ENCODE measurements at places on chromosomes 5 and 9.

DNA sequence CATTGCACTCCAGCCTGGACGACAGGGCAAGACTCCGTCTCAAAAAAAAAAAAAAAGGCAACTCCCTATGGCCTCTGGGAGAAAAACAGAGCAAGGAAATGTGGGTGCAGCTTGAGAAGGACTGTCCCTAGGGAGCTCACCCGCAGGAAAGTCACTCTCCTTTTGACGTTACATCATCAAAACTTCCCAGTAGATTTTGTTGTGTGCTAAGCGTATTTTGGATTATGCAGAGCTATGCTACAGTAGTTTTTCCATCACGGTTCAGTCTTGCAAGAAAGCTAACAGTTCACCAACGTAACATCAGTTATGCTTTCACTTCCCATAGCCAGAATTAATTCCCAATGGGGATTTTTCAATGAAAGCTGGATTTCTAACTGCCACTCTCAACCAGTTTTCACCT, 138.8 kb downstream of the HSD17B3 start:
- DNase-seq, result no peak

GRCh38 chr9:126509718-126510117, 104.0 kb upstream of the LMX1B start:
- DNase-seq, result no peak

DNA sequence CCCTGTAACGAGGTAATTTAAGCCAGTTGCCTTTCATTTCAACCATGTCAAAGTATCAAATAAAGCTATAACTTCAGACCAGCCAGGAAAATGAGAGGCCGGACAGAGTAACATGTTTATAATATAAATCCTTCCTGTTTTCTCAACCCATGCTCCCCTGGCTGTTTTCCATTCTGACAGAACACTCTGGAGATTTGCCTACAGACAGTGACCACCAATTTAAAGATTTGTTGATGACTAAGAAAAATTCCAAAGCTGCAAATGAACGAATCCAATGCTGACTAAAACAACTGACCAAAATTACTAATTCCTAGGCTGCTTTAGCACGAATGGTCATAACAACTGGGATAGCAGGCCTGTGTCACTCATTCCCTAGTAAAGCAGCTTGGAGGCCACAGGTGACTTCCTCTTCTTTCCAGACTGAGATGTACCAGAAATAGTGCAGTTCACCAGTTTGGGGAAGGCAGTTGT, 141.4 kb downstream of the AOPEP start:
- peak; percentile 53 for DNase-seq

GRCh38 chr5:136769093-136769492, 403.7 kb upstream of the TRPC7 start:
- DNase-seq, result no peak

- DNase-seq, result peak; percentile 16
These were observed 66.1 kb upstream of the ADRA1B start for GRCh38 chr5:159850160-159850559.

DNA sequence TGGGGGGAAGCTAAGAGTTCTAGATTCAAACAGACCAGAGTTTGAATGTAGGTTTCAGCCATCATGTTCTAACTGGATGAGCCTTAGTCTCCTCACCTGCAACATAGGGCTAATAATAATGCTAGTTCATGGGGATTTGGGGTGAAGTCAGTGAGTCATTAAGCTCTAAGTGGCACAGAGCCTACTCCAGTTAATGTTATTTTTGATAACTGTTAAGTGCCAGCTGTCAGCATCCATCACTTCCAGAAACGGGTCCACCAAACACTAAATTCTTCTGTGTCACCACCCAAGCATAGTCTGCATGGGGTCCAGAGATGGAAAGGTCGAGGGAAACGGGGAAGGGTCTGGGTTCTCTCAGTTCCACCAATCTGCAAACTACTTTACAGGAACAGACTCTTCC, 1.8 kb upstream of the TSC1 start:
- no peak for DNase-seq

GRCh38 chr5:73625944-73626811, at the start of gene ARHGEF28:
ARHGEF28 (plus strand) TSS chr5:73626196; CDS start chr5:73684852, 58,656 bp downstream.
- peak; percentile 73 for DNase-seq

DNA sequence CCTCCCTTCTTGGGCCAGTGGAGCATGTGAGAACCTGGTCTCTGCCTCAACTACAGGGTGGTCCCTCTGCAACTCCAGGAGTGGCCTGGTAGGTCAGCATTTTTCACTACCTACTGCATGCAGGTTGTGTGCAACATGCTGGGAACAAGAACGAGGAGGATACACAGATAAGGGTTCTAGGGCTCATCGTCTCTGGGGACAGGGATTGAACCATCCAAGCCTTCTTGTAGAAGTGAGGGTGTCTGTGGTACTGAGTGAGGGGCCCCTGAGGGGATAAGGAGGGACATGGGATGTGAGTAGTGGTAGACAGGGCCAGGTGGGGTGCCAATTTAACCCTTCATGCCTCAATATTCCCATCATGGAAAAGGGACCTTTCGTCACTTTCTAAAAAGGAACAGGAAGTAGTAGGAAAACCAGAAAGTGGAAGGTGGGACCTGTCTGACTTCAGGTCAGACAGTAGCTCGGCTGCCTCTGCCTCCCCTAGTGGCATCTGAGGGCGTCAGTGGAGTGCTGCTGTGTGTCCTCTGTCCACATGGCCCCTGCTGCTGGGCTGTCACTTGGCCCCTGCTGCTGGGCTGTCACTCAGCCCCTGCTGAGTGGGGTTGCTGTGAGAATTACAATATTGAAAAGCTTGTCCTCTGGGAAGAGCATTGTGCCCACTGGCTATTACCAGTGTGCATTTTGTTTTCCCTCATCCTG, 48.6 kb upstream of the RNU6ATAC start:
- no peak for DNase-seq

- no peak for DNase-seq
These were observed 84.0 kb downstream of the EHMT1 start for GRCh38 chr9:137702615-137703379.

GRCh38 chr5:122252319-122252718, 59.7 kb upstream of the SNCAIP start:
- no peak for DNase-seq

GRCh38 chr9:130874783-130875182, 21.8 kb downstream of the QRFP start:
- DNase-seq, result no peak

GRCh38 chr9:8585036-8585435, 785.5 kb upstream of the DMAC1 start:
- DNase-seq, result no peak

GRCh38 chr9:122777935-122778627, 10.7 kb upstream of the OR5C1 start:
- DNase-seq, result peak; percentile 32

GRCh38 chr9:113352411-113352810, 3.1 kb downstream of the BSPRY start:
- no peak for DNase-seq

DNA sequence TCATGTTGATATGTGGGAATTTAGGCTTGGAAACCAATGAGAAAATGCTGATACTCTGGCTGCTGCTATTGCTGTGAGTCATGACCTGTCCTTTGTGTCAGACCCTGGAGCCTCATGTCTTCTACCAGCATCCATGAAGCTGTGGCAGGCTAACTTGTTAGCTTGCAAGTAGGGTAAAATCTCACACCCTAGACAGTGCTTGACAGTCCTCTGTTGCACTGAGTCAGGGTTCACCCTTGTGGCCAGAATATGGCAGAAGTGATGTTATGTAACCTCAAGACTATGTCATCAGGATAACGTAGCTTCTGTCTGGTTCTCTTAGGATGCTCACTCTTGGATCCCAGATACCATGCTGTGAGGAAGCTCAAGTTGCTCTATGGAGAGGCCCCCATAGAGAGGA, 110.8 kb downstream of the LHX2 start:
- no peak for DNase-seq

- DNase-seq, result no peak
These were observed 89.8 kb downstream of the PCDH1 start for GRCh38 chr5:141788296-141788970.

GRCh38 chr5:76896196-76896595, 46.4 kb downstream of the S100Z start:
- DNase-seq, result no peak

GRCh38 chr9:81461196-81461595, 228.2 kb downstream of the TLE1 start:
- no peak for DNase-seq

GRCh38 chr5:4243479-4244264, 648.0 kb downstream of the IRX1 start:
- DNase-seq, result no peak

DNA sequence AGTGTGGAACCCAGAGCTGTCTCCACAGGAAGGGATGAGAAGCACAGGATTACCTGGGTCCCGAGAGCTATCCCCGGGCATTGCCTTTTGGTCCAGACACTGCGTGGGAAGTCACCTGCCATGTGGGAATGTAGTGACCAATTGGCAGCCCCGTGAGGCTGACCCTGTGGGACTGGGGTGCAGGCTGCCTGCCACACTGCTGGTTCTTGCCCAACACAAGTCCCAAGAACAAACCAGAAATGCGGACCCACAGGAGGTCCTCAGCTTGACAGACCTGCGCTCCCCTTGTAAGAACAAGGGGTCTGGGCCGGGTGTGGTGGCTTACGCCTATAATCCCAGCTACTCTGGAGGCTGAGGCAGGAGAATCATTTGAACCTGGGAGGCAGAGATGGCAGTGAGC, 2.4 kb upstream of the FGD3 start:
- no peak for DNase-seq

DNA sequence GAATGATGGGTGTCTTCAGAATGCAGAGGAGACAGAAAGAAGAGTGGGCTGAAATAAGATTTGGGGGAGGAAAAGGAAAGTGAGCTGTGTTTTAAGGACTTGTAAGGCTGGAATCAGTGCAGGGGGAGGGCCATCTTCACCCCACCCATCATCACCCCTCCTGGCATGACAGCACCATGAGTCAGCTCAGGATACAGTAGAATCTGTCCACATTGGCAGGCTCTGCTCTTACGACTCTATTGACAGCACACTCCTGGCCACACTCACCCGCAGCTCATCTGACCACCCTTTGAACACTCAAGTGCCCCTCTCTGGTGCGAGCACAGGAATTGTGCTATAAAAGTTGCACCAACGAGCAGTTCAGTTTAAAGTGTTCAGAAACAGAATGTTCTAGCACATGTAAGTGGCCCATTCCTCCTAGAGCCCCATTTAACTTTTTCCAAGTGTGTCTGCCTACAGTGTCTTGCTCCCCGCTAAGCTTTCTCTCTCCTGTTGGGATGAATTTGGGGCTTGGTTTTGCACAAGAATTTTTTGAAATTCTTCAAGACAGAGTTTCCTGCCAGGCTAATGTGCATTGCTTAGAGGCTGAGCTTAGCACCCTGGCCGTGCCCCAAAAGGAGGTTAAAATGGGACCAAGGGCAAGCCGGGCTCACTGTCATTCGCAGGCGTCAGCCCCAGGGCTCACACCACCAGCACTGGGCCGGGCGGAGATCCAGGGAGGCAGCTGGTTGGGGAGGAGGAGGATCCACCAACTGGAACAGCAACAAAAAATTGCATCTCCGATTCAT, 12.0 kb downstream of the ADRA1B start:
- peak; percentile 85 for DNase-seq

GRCh38 chr9:130143958-130144366, 28.2 kb upstream of the NCS1 start:
- DNase-seq, result no peak

GRCh38 chr5:1526681-1527131, 2.9 kb upstream of the LPCAT1 start:
- DNase-seq, result no peak

DNA sequence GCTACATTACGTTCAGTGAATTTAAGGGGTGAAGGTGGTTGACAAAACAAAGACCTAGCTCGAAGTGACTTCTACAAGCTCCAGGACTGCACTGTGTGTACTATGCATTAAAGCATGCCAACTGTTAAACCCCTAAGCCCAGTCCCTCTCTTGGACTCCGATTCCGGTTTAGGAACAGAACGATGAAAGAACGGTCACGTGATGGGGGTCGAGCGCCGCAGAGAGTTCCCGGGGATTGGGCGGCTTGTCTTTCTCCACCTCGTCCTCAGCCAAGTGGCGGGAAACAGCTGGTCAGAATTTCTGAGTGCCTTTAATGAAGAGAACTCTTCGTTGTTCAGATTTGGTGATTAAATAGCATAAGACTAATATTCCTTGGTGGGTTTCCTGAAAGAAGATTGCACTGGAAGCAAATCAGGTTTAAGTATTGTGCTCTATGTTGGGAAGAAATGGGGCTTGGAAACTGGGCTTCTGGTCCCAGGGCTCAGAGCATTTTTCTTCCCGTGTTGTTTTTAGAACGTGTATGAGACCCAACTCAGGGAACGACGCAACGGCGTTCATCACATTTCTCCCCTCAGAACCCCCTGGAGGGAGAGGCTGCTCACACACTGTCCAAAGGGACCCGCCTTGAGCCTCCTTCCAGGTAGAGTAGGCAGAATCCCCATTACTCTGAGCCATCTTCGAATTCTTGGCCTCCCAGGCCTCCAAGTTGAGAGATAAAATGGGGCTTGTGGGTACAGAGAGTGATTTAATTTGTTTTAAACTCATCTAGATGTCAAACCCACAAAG, 25.3 kb downstream of the IRX2 start:
- DNase-seq, result no peak

- DNase-seq, result no peak
These were observed 67.1 kb upstream of the SMIM15 start for GRCh38 chr5:61229416-61229815.

GRCh38 chr5:154593796-154594195, 115.8 kb upstream of the HAND1 start:
- DNase-seq, result no peak

DNA sequence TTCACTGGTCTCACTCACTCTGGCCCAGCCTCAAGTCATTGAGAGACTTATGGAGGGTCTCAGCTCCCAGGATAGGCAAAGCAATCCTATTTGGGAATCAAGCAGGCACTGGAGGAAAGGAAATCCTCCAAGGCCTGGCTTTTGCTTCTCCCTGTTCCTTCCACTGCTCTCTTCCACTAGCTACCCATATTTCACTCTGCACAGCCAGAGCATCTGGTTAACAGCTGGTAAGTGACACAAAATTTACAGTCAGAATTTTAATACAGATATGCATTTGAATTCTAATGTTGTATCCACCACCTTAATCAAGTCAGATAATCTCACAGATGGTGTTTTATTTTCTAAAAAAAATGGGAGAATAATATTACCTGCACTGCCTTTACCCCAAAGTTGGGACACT, 868 bp upstream of the C1QTNF2 start:
- DNase-seq, result no peak

DNA sequence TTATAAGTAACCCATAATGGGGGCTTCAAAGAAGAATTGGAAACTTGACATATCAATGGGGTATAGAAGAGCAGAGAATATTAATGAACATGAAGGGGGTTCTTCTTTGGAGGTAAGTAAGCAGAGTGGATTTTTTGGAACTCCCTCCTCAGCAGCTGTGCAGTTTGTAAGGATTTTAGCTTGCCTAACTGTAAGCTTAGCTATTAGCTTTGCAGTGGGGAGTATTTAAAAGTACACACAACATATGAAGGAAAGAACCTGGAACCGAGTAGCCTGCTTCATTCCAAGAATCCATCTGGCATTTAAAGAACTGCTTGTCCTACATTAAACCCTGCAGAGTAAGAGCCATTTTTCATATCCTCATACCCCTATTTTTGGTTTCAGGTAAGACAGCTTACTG, 2.2 kb upstream of the PBX3 start:
- DNase-seq, result peak; percentile 17

GRCh38 chr5:155872629-155873220, 454.2 kb upstream of the SGCD start:
- DNase-seq, result no peak

- DNase-seq, result no peak
These were observed 123.1 kb upstream of the ZNF608 start for GRCh38 chr5:124869426-124870033.

GRCh38 chr5:42542106-42542505, 118.9 kb downstream of the GHR start:
- no peak for DNase-seq
